Placental epithelial cell (primary cell): ENCODE measurements at places on chromosomes 2 and 18. TPM values are rescaled to one million over a fixed set of nuclear protein-coding genes. Genes with fewer than 3 reads are reported as not detected.

Gene WDPCP
- total RNA-seq = 10.2 and 14.6 TPM in 2 replicates

Gene SLC8A1
- 4.3 and 8.2 TPM in 2 replicates for total RNA-seq

Gene GPR35
- 0.22 and 0.39 TPM in 2 replicates for total RNA-seq

Gene FLACC1
- total RNA-seq = 0.54 and 2.4 TPM in 2 replicates

Gene TWIST2
- 0.33 and 0.79 TPM in 2 replicates for total RNA-seq

Gene PTRHD1
- total RNA-seq = 32.4 and 40.8 TPM in 2 replicates

Gene FOXI3
- total RNA-seq = not detected in 2 replicates

Gene PDK1
- 17.3 and 23.3 TPM in 2 replicates for total RNA-seq

Gene ARHGAP15
- total RNA-seq = not detected in 2 replicates

Gene SPATS2L
- total RNA-seq = 59.3 and 118 TPM in 2 replicates

Gene WDR75
- total RNA-seq = 24.7 and 34.9 TPM in 2 replicates

Gene R3HDM1
- 6.3 and 13.4 TPM in 2 replicates for total RNA-seq

Gene HEATR5B
- total RNA-seq = 20.8 and 35.5 TPM in 2 replicates

Gene ABCB11
- total RNA-seq = under 0.01 TPM in 1 of 2 replicates, not detected in the other

Gene LOXHD1
- not detected in 2 replicates for total RNA-seq

Gene LYPD6B
- total RNA-seq = 8.0 and 9.4 TPM in 2 replicates
